ENCODE measurements at places on chromosomes 3 and 15. TPM values are rescaled to one million over a fixed set of nuclear protein-coding genes. Genes with fewer than 3 reads are reported as not detected.

LOXL1 gene
- 18.6 TPM for total RNA-seq

ATP10A gene
- total RNA-seq = 0.31 TPM

LINS1 gene
- 13.6 TPM for total RNA-seq

C3orf62 gene
- total RNA-seq = 2.3 TPM

UNC13C gene
- not detected for total RNA-seq

MCF2L2 gene
- 1.0 TPM for total RNA-seq

DCLK3 gene
- total RNA-seq = not detected

IL17RC gene
- total RNA-seq = 23.6 TPM

FOXB1 gene
- total RNA-seq = 0.64 TPM

CALML4 gene
- total RNA-seq = 5.4 TPM

FBXO40 gene
- total RNA-seq = not detected

PPP2R3A gene
- 8.1 TPM for total RNA-seq

MRAS gene
- total RNA-seq = 14.2 TPM

DNA sequence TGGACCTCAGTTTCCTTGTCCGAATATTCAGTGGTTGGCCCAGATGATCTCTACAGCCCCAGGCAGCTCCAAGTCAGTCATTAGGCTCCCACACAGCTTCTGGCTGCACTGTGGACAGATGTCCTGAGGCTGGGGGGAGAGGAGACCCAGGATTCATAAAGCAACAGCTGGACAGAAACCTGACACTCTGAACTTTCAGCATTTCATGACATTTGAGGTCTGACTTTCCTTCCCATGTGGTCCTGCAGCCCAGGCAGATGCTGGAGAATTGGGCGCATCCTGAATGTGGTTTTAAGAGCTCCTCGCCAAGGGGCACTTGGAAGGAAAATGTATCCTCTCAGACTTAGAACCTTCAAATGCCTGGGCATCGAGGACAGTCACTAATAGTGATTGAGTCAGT, 307.6 kb upstream of the LRRFIP2 start:
- no peak for DNase-seq

DNA sequence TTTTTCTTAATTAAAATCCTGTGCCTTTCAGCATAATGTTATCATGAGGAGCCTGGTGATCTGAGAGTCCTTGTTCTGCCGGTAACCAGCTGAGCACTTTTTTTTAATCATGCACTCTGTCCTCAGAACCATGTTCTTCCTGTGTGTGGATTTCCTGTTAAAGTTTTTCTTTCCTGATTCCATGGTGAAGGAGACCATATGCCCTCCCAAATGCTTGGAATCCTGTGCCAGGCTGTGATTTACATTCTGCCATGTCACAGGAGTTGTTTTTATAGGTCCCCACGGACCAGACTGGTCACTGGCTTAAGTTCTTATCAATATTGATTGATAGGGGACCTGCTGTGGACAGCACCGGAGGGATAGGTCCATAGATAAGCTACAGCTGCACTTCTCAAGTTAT, 257.8 kb downstream of the SLCO3A1 start:
- DNase-seq = no peak

- DNase-seq = no peak
Measured at GRCh38 chr15:43749690-43750345, 3.6 kb downstream of the PDIA3 start.

GRCh38 chr15:39979606-39980005, 45.7 kb downstream of the EIF2AK4 start:
- DNase-seq = no peak

DNA sequence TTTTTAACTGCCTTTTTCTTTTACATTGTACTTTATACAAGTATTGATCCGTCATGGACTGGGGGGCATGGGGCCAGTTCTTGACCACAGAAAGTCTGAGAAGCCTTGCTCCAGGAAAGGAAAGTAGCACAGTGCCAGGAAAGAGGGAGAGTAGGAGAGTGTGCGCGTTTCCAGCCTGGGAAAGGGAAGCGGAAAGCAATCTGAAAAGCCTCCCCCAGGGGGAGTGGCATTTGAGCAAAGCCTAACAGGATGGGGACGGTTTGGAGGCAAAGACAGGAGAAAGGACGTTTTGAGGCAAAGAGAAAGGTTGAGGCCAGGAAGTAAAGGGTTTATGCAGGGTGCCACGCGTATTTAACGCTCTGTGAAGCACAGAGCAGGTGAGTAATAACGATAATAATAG, 116.9 kb downstream of the RORA start:
- no peak for DNase-seq

GRCh38 chr3:136055491-136055890, 90.0 kb downstream of the PPP2R3A start:
- DNase-seq = no peak

DNA sequence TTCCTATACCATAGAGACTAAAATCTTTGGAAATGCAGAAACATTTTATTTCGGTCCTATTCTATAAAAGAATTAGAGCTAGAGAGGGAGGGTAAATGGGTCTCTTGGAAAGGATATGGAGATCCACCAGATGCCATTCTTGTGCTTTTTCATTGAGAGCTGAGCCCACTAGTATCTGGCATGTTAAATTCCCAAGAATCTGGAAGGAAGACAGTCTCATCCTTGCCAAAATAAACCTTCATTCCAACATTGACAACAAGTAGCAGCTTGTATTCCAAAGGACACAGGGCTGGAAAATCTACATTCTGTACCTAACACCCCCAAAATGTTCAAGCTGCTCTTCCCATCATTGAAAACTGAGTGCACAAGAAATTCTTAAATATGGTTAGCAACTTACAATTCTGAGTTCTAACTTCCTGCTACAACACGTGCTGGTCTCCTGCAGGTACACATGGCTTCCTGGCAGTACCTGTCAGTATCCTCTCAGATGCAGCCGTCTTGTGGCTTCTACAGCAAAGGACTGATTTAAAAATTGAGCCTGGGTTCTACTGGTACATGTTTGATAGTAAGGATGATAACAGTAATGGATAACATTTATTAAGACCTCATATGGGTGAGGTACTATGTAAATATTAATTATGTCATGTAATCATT, 348.1 kb downstream of the SV2B start:
- no peak for DNase-seq

- DNase-seq = no peak
Measured at GRCh38 chr3:7205962-7206361, 345.0 kb downstream of the GRM7 start.

DNA sequence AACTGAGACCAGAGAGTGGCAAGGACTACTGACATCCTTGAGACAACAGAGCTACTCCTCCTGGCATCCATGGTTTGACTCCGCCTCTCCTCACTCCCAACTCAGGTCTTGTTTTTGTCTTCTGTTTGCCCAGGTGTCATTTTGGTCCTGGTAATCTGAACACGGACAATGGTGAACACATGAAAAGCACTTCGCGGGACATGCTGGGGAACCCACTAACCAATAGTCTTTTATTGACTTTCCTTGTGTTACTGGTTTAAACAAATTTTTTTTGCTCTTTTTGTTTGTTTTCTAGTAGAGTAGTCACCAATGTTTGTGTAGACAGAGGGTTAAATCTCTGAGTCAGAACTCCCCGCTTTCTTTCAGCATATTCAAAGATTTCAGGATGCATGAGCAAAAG, 38.4 kb downstream of the LARP6 start:
- no peak for DNase-seq

- DNase-seq = no peak
Measured at GRCh38 chr3:48891606-48892005, 7.1 kb downstream of the SLC25A20 start.

DNA sequence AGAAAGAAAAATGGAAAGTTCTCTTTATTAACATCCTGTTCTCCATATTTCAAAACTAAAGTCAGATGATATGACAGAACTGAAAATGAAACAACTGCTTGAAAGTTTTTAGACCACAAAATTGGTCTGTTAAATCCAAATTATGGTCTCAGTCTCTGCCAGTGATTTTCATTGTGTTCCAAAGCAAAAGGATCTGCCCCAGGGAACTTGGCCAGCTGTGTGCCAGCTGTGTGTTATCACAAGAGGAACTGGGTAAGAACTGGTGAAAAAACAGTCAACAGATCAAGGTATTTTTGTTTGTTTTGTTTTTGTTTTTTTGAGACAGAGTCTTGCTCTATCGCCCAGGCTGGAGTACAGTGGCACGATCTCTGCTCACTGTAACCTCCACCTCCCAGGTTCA, 323.3 kb downstream of the CTNNB1 start:
- DNase-seq = no peak

- DNase-seq = no peak
Measured at GRCh38 chr15:31328428-31328968, 1.9 kb downstream of the KLF13 start.

- DNase-seq = no peak
Measured at GRCh38 chr3:88979760-88980159, 127.7 kb upstream of the EPHA3 start.

- no peak for DNase-seq
Measured at GRCh38 chr3:35183927-35184675, 455.2 kb upstream of the ARPP21 start.

- DNase-seq = no peak
Measured at GRCh38 chr3:139440639-139441556, 35.4 kb downstream of the RBP2 start.

DNA sequence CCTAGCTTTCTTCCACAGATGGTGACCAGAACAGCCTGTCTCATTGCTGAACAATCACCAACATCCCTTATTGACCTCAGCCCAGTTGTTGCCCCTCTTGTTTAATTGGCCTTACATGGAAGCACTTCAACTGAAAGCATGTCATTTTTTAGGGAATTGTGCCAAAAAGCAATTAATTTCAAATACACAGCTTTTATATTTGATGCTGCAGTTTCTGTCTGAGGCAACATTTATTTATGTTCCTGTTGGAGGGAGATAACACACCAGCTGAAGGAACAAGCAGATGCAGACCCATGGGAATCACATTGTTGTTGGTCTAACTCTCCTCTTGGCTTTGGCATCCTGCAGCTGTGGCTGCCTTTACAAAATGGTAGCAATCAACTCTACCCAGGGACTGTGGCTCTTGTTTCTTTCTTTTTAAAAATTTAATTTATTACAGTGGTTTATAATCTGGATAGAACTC, 498.1 kb upstream of the RGMA start:
- DNase-seq = no peak

Measured in Panc1 (cell line).